ENCODE measurements at places on chromosomes 4 and X.
A peak's percentile ranks its signal among the peaks of the same experiment; 100 is the strongest.

DNA sequence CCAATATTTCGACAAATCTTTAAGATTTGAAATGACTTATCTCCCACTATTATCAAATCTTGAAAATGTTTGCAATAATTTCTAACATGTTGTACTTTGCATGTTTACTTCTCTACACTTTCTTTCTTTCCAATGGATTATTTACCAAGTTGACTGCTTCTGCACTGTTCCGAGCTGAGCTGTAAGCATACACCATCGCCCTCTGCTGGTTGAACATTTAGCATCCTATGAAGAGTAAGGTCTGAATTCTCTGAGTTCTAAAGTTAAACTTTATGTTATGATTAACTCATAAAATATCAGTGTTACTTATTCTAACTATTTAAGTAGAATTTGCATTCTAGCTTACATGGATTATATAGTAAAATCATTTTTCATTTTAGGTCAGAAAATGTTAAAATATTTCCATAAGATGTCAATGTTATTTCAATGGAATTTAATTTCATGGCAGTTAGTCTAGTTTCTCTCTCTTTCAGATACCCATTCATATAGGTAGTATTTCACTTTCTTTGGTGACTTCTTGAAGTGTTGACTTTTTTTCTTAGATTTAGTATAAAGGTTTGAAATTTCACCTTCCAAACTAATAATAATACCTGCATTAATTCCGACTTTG lies 137.4 kb downstream of the DKK2 start:
- DNase-seq, result peak; percentile 47

DNA sequence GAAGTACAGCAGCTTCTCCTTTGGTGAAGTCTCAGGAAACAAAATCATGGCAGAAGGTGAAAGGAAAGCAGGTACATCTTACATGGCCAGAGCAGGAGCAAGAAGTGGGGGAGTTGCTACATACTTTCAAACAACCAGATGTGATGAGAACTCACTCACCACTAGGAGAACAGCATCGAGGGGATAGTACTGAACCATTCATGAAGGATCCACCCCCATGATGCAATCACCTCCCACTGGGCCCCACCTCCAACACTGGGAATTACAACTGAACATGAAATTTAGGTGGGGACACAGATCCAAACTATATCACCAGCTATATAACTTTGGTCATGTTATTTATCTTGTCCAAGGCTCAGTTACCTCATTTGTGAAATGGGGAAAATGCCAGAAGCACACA lies 159.4 kb downstream of the OPHN1 start:
- no peak for DNase-seq

DNA sequence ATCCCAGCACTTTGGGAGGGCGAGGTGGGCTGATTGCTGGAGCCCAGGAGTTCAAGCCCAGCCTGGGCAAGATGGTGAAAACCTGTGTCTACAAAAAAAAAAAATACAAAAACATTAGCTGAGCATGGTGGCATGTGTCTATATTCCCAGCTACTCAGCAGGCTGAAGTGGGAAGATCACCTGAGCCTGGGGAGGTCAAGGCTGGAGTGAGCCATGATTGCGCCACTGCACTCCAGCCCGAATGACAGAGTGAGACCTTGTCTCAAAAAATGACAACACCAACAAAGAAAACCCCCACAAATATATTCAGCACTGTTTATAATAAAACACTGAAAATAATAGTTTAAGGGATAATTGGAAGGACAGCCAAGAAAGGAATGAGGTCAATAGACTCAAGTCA lies 3.6 kb upstream of the ELOVL6 start:
- DNase-seq, result no peak

- no peak for DNase-seq
Measured at GRCh38 chr4:107931775-107932321, 499 bp downstream of the CYP2U1 start.

DNA sequence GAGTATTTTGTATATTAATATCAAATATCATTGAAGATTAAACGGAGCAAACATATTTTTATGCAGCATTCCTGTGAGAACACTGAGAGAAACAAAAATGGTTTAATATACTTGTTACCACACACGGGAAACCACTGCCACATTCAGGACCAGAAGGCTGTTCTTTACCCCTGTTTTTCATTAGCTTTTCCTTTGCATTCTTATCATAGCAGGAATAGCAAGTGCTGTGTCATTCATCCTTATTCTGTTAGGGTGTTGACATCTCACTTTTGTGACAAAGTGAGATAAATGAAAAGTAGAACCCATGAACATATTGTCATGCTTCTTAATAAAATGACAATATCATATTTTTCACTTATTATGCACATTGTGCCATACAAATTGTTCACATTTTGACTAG lies 212.4 kb upstream of the NDST4 start:
- DNase-seq, result no peak

DNA sequence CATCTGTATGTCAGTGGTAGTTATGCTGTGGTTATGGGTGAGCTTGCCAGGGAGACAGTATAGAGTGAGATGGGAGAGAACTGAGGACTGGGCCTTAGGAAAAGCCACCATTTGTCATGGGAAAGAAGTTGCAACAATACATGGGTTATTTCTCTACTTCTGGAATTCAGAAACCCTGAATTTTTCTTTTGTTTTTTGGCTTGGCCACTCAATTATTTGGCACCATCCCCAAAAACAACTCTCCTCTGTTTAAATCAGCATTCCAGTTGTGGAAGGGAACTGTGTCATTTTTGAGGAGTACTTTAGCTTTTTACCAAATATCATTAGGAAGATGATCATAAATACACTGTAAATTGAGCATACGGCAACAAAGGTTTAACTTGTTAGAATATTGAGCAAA lies 41.1 kb upstream of the ACSL4 start:
- no peak for DNase-seq

GRCh38 chr4:70901607-70901983 lies 574 bp upstream of the MOB1B start:
- DNase-seq, result no peak

GRCh38 chrX:26387906-26388305 lies 171.9 kb downstream of the MAGEB5 start:
- no peak for DNase-seq

DNA sequence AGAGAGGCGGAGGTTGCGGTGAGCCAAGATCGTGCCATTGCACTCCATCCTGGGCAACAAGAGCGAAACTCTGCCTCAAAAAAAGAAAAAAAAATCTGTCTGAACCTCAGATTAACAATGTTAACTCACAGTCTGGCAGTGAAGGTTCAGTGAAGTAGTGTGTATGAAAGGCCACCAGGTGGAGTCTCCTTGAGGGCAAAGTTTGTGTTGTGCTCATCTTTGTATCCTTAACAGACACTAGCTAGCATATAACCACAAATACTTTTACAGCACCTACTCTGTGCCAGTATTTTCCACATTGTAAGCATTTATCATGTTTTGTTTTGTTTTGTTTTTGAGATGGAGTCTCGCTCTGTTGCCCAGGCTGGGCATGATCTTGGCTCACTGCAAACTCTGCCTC lies 46.0 kb upstream of the MGST2 start:
- no peak for DNase-seq

DNA sequence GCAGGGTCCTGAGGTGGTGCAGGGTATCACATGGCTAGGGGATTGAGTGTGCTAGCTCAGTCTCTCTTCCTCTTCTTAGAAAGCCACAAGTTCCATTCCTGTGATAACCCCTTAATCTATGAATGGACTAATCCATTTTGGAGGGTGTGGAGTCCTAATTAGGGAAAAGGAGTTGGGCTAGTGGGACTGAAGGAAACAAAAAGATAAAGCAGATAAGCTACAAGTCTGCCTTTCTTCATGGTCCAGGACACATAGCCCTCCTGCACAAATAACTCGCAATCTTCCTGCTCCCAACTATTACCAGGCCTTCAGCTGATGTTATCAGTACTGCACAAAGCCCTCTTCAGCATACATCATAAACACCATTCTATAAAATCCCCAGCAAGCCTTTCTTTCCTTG lies 44.2 kb downstream of the ZNF81 start:
- DNase-seq, result no peak

GRCh38 chr4:107999932-108000539 lies 10.3 kb downstream of the HADH start:
- DNase-seq, result no peak

DNA sequence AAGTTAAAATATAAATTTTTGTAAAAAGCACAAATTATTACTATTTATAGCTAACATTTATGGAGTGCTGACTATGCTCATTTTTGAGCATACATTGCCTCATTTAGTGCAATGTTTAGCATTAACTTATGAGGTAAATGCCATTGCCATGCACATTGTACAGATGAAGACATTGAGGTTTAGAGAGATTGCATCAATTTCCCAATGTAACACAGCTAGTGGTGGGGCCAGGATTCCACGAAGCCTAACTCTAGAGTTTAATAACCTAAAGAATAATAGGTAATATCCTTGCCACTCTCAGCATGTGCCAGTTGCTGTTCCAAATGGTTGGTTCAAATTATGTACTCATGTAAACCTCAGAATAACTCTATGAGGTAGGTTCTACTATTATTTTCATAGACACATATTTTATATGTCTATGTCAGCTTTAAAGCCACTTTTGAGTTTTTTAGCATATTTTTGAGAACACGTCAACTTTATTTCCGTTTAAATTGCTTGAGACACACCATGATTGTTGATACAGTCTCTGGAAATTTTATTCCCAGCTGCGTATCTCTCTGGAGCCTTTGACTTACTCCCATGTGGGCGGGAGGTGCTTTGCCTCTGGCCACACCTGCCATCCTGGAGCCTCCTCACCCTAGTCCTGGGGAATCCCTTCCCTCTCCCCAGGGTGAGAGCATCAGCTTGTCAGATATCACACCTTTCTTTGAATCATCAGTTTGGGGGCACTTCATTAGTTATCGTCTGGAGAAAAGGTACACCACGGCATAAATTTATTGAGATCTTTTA lies 10.8 kb upstream of the ADH1A start:
- DNase-seq, result no peak

DNA sequence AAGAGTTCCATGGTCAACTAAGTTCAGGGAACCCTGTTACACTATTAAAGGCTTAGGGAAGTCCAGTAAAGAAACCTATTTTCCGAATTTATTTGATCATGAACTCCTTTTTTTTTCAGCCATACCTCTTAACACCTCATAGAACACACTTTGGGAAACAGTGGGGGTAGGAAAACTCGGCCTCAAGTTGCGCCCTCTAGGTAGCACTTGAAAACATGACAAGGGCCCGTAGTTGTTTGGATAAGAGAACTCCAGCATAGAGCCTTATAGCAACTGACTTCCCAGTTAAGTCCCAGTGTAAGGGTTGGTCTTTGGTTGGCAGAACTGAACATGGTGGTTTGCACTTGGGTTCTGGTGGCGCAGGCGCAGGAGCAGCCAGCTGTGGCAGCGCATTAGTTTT lies 14.4 kb downstream of the OGT start:
- no peak for DNase-seq

- no peak for DNase-seq
Measured at GRCh38 chrX:46904626-46905025, 7.6 kb upstream of the JADE3 start.

DNA sequence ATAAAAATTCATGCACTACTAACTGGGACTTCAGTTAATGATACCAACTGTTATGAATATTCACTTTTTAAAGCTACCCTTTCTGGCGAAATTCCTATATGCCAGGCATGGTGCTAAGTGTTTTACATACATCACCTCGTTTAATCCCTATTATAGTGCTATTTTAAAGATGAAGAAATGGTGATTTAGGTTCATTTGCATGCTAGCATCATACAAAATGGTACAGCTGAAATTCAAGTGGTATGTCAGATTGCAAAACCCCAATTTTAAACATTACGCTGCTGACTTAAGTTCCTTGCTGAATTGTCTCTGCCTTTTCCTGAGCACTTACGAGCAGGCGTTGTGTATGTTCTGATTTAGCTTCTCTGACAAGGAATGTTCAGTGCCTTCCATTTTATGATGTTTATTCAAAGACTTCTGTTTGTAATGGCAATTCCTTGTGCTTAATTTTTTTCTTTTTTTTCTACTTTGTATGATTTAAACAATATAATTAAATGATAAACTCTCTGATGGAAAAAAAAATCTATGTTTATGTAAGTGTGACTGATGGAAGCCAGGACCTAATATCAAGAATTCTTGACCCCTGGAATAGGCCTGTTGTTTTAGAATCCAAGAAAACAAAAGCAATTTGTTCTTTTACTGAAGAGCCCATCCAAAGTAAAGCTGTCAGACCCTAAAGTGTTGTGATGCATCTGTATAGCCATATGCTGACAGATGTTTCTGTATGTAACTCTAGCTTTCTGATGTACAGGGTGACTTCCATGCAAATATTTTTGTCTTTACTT lies 148.1 kb downstream of the PCDH7 start:
- DNase-seq, result no peak

DNA sequence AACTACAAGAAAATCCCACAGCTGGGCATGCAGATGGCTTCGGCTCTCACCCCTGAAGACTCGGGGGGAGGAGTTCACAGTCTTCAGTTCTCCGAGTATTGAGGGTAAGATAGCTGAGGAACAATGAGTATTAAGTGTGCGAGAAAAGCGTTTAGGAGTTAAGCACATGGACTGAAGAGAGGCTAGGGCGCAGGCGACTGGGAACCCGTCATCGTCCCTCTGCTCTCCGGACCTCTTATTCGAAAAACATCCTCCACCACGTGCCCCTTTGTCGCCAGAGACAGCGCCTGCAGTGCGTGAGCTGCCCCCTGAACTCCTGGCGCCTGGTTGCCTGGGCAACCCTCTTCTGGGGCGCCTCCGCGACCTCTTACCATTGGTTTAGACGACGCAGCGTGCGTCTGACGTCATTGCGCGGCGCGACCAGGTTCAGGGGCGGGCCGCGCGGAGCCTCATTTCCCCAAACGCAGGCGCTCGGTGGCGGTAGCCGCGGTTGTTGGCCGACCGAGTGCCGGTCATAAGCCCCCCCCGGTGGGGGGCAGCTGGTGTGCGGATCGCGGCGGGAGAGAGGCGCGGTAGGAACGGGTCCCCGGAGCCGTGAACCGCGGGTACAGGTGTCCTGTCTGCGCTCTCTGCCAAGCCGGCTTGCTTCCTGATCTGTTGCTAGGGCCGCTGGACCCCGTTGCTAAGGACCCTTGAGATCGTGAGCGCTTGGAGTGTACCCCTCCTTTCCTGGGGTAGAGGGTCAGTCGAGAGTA lies at the start of gene PACRGL:
Gene PACRGL (plus strand): TSS at position 452 of the 755 bp plus-strand sequence. CDS start 4,024 bp downstream, outside the sequence.
- peak; percentile 95 for DNase-seq

GRCh38 chrX:47648376-47648775 lies 2.0 kb downstream of the ELK1 start:
- no peak for DNase-seq

DNA sequence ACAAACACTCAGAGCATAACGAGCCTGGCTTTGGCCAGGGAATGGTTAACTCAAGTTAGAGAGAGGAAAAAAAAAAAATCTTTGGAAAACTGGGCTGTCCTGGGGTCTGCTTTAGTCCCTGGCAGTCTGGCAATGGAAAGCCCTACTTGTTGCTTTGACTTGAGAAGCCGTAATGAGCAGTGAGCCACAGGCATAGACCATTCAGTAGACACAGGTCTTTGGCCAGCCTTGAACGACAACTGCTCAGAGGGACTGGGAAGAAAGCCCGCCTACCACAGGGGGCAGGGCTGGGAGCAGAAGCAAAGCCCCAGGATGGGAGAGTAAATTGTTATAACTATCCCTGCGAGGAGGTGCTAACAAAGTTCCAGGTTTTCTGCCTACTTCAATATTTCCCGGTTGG lies 25.9 kb downstream of the SLC25A43 start:
- DNase-seq, result no peak

Data from ecto neural progenitor cell (in vitro differentiated cells).